ENCODE measurements at places on chromosomes 6 and 20. TPM values are rescaled to one million over a fixed set of nuclear protein-coding genes. Genes with fewer than 3 reads are reported as not detected.

DNA sequence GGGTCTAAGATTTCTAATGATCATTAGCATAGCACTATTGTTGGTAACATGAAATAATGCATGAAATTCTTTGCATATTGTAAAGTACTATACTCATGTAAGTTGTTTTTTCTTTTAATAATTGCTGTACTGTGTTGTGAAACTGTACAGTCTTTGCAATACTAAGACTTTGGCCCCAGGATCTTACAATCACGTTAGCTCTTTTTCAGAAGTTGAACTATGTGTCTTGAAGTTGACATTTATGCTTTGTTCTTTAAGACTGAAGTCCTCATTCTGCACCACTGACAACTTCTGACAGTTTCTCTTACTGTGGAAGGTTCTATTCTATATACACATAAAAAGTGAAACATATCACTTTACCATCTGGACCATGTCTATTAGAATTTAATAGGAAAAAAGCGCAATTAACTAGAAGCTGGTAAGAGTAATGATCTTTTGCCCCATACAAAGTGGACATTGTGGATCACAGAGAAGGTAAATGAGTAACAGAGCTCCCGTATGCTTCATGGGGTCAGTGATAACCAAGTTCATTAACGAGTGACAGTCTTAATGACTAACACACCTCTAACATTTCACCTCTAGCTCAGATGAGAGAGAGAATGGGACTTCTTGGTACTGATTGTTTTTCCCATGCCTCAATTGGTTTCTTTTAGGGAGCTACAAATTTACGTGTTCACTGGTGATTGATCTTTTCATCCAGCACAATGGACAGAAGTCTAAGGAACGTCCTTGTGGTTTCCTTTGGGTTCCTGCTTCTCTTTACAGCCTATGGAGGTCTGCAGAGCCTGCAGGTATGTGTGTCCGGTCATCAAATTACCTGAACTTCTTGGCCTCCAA lies at the start of gene UNC93A:
UNC93A (plus strand) TSS at position 530 of the 837 bp plus-strand sequence; CDS start at position 705, 175 bp downstream.
- DNase-seq: no peak

DNA sequence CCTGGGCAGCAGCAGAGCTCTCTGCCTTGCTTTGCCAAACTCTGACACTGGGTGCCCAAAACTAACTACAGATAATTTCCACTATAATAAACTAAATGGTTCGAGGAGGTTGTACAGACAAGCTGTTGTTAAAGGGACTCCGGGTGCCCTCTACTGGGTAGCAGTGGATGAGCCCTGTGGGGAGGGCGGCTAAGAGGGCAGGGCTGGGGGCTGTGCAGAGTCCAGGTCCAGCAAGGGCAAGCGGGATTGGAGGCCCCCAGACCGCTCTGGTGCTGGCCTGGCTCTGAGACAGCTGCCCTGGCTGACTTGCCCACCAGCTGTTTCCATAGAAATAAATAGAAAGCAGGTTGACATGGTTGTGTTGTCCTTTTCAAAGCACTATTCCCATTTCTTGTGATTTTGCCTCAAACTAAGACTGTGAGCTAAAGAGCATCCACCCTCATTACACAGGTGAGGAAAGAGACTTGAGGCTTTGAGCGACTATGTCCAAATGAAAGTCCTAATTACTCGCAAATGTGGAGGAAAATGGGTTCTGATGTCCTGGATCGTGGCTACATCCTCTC lies 167.6 kb upstream of the CST7 start:
- peak; percentile 18 for DNase-seq

DNA sequence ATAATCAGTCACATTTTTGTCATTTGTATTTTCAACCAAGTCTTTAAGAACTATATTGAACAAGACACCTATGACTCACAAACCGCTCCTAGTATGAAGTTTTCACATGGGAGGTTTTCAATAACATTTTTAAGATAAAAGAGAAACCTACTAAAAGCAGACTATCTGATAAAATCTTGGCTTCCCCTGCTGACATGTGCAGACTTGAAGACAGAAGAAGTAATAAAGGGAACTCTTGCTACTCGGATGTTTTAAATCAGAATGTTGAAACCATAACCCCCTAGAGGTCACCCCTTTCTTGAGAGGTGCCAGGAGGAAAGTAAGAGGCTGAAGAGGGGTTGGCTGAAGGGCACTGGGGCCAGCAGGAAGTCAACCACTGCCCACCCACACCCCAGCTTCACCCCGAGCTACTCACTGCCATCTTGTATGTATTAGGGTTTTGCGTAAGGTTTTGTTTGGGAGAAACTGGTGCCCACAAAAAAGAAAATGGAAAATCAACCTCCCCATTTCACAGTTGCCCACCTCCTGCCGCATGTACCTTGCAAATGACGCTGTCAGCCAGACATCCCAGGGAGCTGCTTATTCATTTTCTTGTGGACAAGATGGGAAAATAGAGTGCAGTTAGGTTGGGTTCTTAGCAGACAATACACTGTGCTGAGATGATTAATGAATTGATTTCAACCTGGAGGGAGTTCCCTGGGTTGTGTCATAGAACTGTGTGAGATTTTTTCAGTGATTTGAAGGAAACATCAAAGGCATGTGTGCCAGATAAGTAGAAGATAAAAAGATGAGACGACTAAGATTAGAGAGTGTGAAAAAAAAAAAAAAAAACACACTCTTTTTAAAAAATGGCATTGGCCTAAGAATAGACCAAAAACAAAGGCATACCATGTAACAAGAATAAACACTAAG lies 83.2 kb upstream of the TAB2 start:
- DNase-seq: peak; percentile 73

DNA sequence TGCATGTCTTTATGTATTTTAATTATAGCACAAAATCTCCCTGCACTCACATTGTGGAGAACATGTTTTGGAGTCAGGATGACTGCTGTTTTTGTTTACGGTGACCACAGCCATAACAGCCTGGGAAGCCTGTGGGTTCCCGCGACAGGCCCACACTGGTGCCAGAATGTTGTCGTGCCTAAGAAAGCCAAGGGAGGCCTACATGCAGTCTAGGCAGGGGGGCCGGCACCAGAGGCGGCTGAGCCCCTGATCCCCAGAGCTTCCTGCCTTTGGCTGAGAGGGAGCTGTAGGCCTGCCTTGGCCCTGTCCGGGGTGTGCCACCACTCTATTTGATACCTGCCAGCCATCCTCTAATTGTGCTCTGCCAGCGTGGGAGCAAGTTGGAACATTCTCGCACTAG lies 46.7 kb downstream of the TBC1D7 start:
- DNase-seq: no peak

DNA sequence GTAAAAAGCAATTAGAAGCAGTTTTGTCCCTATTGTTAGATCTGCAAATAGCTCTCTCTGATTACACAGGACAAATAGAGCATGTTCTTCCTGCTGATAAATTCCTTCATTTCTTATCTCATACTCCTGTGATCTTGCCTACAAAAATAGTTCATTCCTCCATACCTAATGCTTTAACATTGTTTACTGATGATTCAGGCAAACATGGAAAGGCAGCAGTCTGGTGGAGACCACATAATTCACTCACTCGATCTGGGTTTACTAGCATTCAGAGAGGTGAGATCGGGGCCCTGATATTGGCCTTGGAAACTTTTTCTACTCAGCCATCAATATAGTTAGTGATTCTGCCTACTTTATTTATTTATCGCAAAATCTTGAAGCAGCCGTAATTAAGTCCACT lies 20.2 kb downstream of the HLA-DPA1 start:
- DNase-seq: no peak

- no peak for DNase-seq
These were observed 19.9 kb upstream of the BHLHE23 start for GRCh38 chr20:63026582-63027165.

DNA sequence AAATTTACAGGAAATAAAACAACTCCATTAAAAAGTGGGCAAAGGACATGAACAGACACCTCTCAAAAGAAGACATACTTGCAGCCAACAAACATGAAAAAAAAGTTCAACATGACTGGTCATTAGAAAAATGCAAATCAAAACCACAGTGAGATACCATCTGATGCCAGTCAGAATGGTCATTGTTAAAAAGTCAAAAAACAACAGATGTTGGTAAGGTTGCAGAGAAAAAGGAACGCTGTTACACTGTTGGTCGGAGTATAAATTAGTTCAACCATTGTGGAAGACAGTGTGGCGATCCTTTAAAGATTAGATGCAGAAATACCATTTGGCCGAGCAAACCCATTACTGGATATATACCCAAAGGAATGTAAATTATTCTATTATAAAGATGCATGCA lies 858.0 kb upstream of the FLRT3 start:
- no peak for DNase-seq

DNA sequence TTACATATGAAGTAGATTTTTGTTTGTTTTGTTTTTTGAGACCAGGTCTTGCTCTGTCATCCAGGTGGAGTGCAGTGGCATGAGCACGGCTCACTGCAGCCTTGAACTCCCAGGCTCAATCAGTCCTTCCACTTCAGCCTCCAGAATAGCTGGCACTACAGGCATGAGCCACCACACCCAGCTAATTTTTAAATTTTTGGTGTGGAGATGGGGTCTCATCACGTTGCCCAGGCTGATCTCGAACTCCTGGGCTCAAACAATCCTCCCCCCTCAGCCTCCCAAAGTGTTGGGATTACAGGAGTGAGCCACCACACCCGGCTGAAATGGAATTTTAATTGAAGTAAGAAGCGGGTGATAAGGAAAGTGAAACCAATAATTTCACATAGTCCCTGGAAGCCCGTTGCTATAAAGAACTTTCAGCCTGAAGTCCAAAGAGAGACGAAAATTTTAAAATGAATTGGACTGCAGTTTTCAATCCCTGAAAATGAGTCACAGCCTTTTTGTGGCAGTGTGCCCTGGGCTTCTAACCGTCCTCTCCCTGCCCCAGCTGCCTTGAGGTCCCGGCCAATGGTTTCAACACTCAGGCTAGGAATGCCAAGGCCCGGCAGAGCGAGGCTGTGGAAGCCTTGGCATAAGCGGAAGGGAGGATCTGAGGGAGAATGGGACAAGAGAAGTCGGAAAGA lies 757 bp downstream of the RAET1E start:
- DNase-seq: no peak

DNA sequence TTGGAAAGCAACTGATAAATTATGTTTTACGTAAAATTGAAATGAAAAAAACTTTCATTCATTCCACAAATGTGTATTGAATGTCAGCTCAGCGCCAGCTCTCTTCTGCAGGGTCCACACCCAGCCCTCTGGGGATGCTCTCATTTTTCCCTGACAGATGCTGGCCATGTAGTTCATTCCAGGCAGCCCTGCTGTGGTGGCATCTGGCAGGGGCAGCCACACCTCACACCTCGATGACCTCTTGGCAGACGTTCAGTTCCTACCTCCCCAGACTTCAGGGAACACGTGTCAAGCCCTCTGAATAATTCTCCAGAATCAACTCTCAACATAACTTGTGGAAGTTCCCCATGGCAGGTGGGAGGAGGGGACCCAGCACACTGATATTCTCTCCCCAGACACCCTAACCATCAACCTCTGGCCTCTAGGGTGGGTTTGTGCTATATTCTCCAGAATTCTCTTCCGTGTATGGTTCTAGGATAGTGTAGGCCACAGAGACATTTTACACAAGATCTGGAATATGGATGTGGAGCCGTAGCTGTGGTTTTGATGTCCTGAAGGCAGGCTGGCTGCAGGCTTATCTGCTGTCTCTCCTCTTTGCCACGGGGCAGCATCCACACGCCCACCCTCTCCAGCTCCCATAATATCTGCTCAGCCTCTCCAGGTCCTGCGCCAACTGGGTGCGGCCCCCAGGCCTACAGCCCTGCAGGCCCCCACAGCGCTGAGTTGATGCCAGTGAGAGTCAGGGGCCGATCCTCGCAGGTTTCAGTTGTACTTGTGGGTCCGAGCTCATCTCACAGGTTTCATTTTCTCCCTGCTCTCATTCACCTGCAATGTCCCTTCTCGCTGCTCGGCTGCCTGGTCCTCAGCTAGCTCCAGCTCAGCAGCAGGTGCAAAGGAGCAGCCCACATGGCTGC lies 175.8 kb upstream of the ARID1B start:
- no peak for DNase-seq

DNA sequence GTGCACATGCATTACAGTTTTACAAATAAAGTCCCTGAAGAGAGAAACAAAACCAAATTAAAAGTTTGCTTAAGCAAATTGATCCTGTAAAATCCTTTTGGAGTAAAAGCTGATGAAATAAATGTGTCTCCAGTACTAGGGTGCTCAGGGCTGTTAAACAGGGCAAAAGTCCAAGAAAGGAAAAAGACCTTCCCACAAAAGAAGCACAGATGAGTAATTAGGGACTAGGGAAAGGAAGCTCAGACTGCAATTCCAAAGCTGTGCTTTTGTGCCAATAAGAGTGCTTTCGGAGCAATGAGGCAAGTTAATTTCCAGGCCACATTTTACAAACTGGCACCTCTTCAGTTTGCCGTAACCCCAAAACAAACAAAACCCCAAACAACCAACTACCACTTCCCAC lies 10.4 kb upstream of the RNF182 start:
- DNase-seq: no peak

- no peak for DNase-seq
These were observed 108.7 kb downstream of the FYN start for GRCh38 chr6:111764238-111765175.

DNA sequence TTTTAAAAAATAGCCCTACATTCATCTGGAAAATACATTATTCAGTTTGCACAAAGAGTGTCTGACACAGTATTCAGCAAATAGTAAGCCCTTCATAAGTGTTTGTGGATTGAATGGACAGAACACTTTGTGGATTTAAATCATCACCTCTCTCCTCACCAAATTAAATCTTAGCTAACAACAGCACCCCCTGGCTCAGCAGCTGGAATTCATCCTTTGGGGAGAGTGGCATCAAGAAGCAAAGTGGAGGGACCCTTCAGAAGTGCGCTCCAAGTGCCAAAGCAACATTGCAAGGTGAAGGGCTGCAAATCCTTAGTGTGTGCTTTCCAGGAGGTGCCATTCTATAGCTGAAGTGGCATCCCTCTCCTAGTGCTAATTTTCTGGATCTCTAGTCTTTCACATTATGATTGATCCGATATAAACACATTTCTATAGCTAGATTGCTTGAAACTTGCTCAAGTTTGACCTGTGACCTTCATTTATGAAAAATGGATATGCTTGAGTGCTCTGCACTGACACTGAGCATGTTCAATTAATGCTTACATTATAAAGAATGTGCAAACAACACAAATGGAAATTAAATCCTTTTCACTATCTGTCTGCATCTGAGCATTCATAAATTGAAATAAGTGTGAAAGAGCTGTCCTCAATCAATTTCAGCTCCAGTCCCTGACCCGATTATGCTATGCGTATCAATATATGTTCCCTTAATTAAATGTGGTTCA lies 891.7 kb downstream of the C6orf118 start:
- DNase-seq: no peak

DNA sequence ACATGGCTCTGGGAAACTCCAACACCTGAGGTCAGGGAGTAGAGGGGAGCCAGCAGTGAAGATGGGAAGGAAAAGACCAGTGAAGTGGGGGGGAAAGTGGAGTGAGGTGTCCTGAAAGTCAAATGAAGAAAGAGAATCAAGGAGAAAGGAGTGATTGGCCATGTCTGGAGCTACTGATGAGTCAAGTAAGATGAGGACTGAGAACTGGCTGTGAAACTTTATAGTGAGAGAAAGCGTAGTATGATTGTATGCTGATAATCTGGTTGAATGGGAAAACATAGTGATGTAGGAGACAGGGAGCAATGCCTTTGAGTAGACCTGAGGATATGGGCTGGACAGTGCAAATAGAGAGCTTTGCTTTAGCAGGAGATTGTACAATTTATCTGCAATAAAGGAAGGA lies 183.6 kb upstream of the GMDS start:
- no peak for DNase-seq

GRCh38 chr20:24357177-24357576 lies 112.3 kb upstream of the SYNDIG1 start:
- DNase-seq: no peak

- DNase-seq: no peak
These were observed 216.2 kb downstream of the CD83 start for GRCh38 chr6:14333556-14334305.

GNMT gene
- total RNA-seq: 0.54 TPM

TGM2 gene
- 0.10 TPM for total RNA-seq

RIOK1 gene
- total RNA-seq: 36.5 TPM

LY6G6C gene
- total RNA-seq: not detected

CD40 gene
- total RNA-seq: 10.0 TPM

PRRT1 gene
- 0.77 TPM for total RNA-seq

All from activated naive CD4-positive, alpha-beta T cell treated with anti-CD3 and anti-CD28 coated beads, Interleukin-2, amount 50 U/mL, for 72 hours (primary cell).